Neural progenitor cell (in vitro differentiated cells): ENCODE measurements at places on chromosomes 16 and 17. TPM values are rescaled to one million over a fixed set of nuclear protein-coding genes. Genes with fewer than 3 reads are reported as not detected.

The LLGL2 gene
- total RNA-seq: 16.6 and 60.2 TPM in 2 replicates

The CDH1 gene
- total RNA-seq: 1.9 and 3.3 TPM in 2 replicates

The KRT33A gene
- total RNA-seq: not detected in 2 replicates

The EPOP gene
- total RNA-seq: 8.0 and 19.3 TPM in 2 replicates

The OR1F1 gene
- total RNA-seq: not detected in 2 replicates

GRCh38 chr16:4743226-4743878 lies 9.0 kb downstream of the DNAAF8 start:
- no peaks in the 10 kb centered on the region for H3K36me3 ChIP-seq
- H3K27ac ChIP-seq: no peak overlapping the region
- H3K4me3 ChIP-seq: no peak overlapping the region
- DNase-seq: no peak
- peaks cover 17% of the 10 kb centered on the region for H3K4me1 ChIP-seq
- no peaks in the 10 kb centered on the region for H3K27me3 ChIP-seq

DNA sequence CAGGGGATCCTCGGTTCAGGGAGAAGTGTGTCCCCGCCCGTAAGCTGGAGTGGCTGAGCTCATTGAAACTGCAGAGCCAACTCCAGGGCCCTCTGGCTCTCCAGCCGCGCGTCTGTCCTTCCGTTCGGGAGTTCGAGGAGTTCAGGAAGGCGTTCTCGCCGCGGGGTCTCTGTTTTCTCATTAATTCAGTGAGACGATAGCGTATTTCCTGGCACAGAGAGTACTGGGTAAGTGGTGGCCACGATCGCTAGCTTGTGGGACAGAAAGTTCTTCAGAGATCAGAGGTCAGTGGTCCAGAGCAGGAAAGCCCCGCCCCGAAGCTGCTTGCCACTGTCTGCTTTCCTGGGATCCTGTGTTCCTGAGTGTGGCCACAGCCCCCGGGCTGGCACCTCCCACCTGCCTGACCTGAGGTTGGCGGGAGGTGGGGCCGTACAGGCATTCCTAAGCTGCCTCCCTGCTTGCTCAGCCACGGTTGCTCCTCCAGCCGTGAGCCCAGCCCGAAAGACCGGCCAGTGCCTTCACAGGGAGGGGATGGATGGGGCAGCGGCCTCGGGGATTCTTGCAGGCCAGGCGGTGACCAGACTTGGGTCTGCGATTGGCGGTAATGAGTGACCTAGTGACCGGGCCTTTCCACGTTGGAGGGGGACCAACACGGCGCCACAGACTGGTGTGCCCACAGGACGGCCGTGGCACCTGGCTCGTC lies 8.9 kb downstream of the BAIAP2 start:
- no peak overlapping the region for H3K4me3 ChIP-seq
- H3K4me1 ChIP-seq: peaks cover 20% of the 10 kb centered on the region
- peak; percentile 61 for DNase-seq
- H3K27me3 ChIP-seq: no peaks in the 10 kb centered on the region
- no peaks in the 10 kb centered on the region for H3K36me3 ChIP-seq

DNA sequence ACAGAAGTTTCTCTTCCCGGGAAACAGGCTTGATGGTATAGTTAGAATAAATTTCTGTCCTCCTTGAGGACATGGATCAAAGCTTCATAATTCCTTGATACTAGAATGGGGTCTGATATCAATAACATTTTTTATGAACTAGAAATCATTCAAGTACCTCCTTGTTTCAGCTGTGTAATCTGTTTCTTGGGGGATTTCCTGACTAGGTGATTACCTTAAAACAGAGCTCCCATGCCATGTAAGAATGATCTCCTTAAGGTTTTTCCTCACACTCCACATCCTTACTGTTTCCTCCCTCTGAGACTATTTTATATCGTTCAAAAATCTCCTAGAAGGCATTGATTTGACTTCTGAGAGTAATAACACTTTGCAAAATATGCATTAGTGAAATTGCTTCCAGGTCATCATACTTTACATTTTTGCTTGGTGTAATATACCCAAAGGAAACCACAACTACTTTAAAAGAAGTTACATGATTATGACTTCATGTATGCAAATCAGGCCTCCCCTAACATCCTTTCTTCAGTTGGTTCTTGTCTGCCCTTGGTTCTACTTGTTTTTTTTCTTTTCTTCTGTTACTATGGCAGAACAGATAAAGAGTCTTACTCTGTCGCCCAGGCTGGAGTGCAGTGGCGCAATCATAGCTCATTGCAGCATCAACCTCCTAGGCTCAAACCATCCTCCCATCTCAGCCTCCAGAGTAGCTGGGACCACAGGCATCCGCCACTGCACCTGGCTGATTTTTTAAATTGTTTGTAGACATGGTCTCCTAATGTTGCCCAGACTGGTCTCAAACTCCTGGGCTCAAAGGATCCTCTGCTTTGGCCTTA lies 388.8 kb downstream of the ZFHX3 start:
- H3K27me3 ChIP-seq: no peaks in the 10 kb centered on the region
- no peak overlapping the region for H3K27ac ChIP-seq
- DNase-seq: no peak
- no peak overlapping the region for H3K4me3 ChIP-seq
- H3K4me1 ChIP-seq: no peaks in the 10 kb centered on the region
- no peaks in the 10 kb centered on the region for H3K36me3 ChIP-seq

- H3K4me1 ChIP-seq: no peaks in the 10 kb centered on the region
- H3K4me3 ChIP-seq: peak within 1 kb of the TSS; percentile 52
- no peaks in the 10 kb centered on the region for H3K27me3 ChIP-seq
- no peak within 1 kb of the TSS for H3K27ac ChIP-seq
- peak; percentile 98 for DNase-seq
- H3K36me3 ChIP-seq: no peaks in the 10 kb centered on the region
Observed at GRCh38 chr16:71230122-71230845, at the start of gene HYDIN. Gene HYDIN (minus strand): TSS chr16:71230722. CDS start chr16:71186895, 43,827 bp downstream.

DNA sequence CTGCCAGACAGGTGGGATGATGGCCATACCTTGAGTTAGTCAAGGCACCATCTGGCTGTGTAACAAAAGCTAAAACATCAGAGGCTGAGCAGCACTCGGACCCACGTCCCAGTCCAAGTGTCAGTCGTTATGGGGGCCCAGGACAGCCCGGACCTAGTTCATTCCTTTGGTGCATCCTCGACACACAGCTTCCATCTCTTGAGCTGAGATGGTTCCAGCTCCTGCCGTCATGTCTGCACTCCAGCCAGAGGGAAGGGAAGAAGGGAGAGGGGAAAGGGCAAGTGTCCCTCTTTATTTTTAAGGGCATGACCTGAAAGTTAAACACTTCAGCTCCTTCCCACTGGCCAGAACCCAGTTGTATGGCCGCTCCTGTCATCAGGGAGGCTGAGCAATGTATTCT lies 218.0 kb downstream of the SEC14L1 start:
- H3K4me1 ChIP-seq: no peaks in the 10 kb centered on the region
- no peak overlapping the region for H3K4me3 ChIP-seq
- no peak overlapping the region for H3K27ac ChIP-seq

GRCh38 chr17:15456972-15457722 lies 10.3 kb downstream of the CDRT4 start:
- no peak for DNase-seq
- H3K4me3 ChIP-seq: no peak overlapping the region
- H3K4me1 ChIP-seq: no peaks in the 10 kb centered on the region
- H3K27ac ChIP-seq: no peak overlapping the region

GRCh38 chr17:43857957-43858600 lies 11.1 kb downstream of the CD300LG start:
- DNase-seq: no peak
- H3K4me3 ChIP-seq: no peak overlapping the region
- no peaks in the 10 kb centered on the region for H3K36me3 ChIP-seq
- no peak overlapping the region for H3K27ac ChIP-seq
- no peaks in the 10 kb centered on the region for H3K27me3 ChIP-seq
- H3K4me1 ChIP-seq: no peaks in the 10 kb centered on the region

DNA sequence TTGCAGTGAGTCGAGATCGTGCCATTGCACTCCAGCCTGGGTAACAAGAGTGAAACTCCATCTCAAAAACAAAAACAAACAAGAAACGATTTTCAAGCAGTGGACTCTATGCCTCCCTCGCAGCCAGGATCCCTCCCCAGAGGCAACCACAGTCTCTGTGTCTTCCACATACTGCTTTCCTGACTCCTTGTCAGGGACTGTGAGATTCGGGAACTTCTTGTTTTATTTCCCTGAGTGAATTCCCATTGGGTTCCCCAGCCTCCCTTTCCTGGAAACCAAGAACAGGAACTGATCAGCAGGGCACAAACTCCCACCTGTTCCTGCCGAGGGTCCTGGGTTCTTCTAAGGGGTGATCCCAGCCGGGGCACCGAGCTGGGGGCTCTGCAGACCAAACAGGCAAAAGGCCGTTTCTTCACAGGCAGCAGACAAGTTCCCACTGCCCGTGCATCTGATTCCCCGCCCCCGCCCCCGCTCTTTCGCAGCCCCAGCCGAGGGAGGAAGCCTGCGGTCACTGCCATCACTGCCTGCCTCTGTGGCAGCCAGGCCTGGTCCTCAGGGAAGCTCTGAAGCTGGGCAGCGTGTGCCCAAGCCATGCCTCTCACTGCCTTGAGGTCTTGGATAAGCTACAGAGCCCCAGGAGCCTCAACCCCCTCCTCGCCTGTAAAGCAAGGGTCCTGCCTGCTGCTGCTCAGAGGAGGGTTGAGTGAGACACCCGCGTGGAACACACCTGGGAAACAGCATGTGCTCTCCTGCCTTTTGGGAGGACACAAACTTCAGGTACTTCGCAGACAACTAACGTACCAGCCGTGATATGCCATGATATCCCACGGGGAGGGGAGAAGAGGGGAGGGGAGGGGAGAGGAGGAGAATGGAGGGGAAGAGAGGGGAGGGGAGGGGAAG lies 5.5 kb upstream of the PIEZO1 start:
- no peak for DNase-seq
- peaks cover 21% of the 10 kb centered on the region for H3K4me1 ChIP-seq
- no peaks in the 10 kb centered on the region for H3K36me3 ChIP-seq
- peaks cover 12% of the 10 kb centered on the region for H3K27me3 ChIP-seq
